ENCODE measurements at places on chromosomes 16 and 17. TPM values are rescaled to one million over a fixed set of nuclear protein-coding genes. Genes with fewer than 3 reads are reported as not detected.

Gene GABARAP
- 147 TPM for total RNA-seq

Gene ITGAD
- total RNA-seq, result not detected

Gene CNTNAP4
- total RNA-seq, result 0.16 TPM

Gene C1QL1
- total RNA-seq, result 0.99 TPM

Gene RGS9
- 12.4 TPM for total RNA-seq

Gene OMG
- total RNA-seq, result 3.0 TPM

Gene SYNGR3
- 5.5 TPM for total RNA-seq

DNA sequence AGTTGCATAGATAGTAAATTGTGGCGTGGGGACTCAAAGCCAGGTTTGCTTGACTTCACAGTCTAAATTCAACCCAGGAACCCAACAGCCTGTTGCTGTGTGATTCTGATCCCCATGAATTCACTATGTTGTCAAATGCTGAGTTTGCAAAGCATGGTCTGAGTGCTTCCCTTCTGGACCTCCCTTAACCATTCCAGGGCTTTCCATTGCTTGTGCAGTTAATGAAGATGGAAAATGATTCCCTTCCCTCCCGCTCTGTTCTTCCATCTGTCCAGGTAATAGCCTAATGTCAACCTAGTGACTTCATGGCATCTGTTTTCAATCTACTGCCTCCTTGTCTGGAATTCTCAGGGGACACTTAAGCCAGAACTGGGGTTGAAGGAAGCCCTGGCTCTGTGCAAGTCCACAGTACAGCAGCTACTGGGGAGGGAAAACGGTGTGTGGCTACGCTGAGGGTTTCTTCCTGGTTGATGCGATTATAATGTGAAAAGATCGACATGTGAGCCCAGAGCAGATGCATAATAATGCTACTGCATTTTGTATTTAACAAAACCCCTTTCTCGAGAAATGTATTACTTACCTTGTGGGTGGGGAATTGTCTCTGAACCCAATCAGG, 206.7 kb downstream of the CDH13 start:
- H3K27me3 ChIP-seq, result no peaks in the 10 kb centered on the region
- H3K27ac ChIP-seq, result no peak overlapping the region
- DNase-seq, result no peak
- H3K4me3 ChIP-seq, result no peak overlapping the region
- H3K4me1 ChIP-seq, result no peaks in the 10 kb centered on the region

DNA sequence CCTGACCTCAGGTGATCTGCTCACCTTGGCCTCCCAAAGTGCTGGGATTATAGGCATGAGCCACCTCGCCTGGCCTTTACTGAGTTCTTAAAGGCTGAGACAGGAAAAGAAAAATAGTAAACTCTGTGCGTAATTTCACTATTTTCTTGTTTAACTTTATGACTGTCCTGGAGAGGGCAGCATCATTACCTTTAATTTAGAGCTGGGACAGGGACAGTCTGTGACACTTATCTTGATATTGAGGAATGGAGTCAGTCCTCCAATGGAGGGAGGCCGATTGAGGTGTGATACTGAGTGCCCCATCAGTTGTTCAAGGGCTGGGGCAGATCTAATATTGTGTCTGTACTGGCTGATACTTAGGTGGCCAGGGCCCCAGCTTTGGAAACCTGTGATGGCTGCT, 21.5 kb upstream of the SPN start:
- H3K36me3 ChIP-seq, result no peaks in the 10 kb centered on the region
- DNase-seq, result no peak
- no peak overlapping the region for H3K27ac ChIP-seq
- no peaks in the 10 kb centered on the region for H3K27me3 ChIP-seq
- no peaks in the 10 kb centered on the region for H3K4me1 ChIP-seq
- no peak overlapping the region for H3K4me3 ChIP-seq

- H3K4me1 ChIP-seq, result peaks cover 8% of the 10 kb centered on the region
- peaks cover 30% of the 10 kb centered on the region for H3K36me3 ChIP-seq
- no peak for DNase-seq
- H3K27ac ChIP-seq, result no peak overlapping the region
- no peak overlapping the region for H3K4me3 ChIP-seq
These were observed 12.2 kb upstream of the CLEC18C start for GRCh38 chr16:70161350-70161749.

DNA sequence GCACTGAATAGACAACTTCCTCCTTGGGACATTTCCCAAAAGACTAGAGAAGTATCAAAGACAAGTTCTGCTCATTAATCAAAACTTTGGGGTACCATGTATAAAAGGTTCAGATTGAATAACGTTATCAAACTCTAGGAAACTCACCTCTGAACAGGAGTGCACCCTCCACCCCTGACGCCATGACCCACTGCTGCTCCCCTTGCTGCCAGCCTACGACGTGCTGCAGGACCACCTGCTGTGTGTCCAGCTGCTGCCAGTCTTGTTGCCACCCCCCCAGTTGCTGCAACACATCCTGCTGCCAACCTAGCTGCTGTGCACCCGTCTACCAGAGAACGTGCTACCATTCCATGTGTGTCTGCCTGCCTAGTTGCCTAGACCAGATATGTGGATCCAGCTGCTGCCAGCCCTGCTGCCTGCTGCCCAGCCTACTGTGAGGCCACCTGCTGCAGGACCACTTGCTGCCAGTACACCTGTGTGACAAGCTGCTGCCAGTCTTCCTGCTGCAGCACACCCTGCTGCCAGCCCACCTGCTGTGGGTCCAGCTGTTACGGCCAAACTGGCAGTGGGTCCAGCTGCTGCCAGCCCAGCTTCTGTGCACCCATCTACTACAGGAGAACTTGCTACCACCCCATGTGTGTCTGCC, 13.8 kb upstream of the KRTAP9-2 start:
- no peaks in the 10 kb centered on the region for H3K36me3 ChIP-seq
- H3K27me3 ChIP-seq, result peaks cover 4% of the 10 kb centered on the region
- H3K27ac ChIP-seq, result no peak overlapping the region
- H3K4me1 ChIP-seq, result no peaks in the 10 kb centered on the region

- no peak overlapping the region for H3K27ac ChIP-seq
- H3K4me3 ChIP-seq, result no peak overlapping the region
- DNase-seq, result peak; percentile 88
- H3K4me1 ChIP-seq, result no peaks in the 10 kb centered on the region
- H3K27me3 ChIP-seq, result no peaks in the 10 kb centered on the region
- H3K36me3 ChIP-seq, result peaks cover 16% of the 10 kb centered on the region
These were observed 13.0 kb downstream of the ENGASE start for GRCh38 chr17:79087428-79088143.

DNA sequence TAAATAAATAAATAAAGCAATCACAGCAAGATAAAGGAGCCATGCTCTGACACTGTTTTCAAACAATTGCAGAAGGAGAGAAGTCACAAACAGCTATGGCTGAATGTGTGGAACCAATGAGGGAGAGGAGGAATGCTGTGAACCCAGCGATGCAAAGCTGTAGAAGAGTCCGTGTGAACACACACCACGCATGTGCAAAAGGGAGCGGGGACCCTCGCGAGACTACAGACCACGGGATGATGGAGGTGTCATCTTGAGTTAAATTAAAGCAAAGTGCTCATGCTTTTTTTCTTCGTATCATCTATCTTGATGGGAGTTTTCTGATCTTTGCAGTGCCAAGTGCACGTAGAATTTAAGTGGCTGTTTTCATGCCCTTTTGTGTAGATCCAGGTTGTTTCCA, 123.8 kb upstream of the CDH5 start:
- no peaks in the 10 kb centered on the region for H3K27me3 ChIP-seq
- no peak overlapping the region for H3K27ac ChIP-seq
- no peak for DNase-seq
- no peak overlapping the region for H3K4me3 ChIP-seq
- H3K4me1 ChIP-seq, result peaks cover 2% of the 10 kb centered on the region
- H3K36me3 ChIP-seq, result no peaks in the 10 kb centered on the region

- no peaks in the 10 kb centered on the region for H3K36me3 ChIP-seq
- H3K27ac ChIP-seq, result no peak overlapping the region
- peaks cover 12% of the 10 kb centered on the region for H3K4me1 ChIP-seq
- no peaks in the 10 kb centered on the region for H3K27me3 ChIP-seq
- DNase-seq, result no peak
These were observed 35.1 kb upstream of the SEC14L1 start for GRCh38 chr17:77105706-77106105.

DNA sequence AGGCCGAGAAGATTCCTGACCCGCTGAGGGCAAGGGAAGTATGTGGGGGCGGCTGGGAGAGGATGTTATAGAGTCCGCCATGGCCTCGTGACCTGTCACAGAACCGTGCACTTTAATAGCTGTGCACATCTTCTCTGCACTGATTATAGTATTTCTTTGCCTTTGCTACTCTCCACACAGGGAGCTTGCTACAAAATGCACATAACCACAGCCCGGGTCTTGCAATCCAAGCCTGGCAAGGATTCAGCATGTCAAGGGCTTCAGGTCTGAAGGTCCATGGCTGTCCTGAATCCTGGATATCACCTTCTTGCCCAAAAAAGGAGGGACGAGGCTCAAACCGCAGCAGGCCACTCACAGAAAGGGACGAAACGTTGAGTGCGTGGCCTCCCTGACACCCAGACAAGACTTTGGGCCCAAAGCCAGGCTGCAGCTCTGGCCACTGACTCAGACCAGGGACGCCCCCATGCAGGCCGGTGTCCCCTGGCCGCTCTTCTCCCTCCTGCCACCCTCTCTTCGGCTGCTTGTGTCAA, 43.7 kb downstream of the USP22 start:
- H3K4me1 ChIP-seq, result peaks cover 50% of the 10 kb centered on the region
- no peak for DNase-seq
- peaks cover 23% of the 10 kb centered on the region for H3K36me3 ChIP-seq
- no peaks in the 10 kb centered on the region for H3K27me3 ChIP-seq
- H3K27ac ChIP-seq, result peak overlapping the region; percentile 71

DNA sequence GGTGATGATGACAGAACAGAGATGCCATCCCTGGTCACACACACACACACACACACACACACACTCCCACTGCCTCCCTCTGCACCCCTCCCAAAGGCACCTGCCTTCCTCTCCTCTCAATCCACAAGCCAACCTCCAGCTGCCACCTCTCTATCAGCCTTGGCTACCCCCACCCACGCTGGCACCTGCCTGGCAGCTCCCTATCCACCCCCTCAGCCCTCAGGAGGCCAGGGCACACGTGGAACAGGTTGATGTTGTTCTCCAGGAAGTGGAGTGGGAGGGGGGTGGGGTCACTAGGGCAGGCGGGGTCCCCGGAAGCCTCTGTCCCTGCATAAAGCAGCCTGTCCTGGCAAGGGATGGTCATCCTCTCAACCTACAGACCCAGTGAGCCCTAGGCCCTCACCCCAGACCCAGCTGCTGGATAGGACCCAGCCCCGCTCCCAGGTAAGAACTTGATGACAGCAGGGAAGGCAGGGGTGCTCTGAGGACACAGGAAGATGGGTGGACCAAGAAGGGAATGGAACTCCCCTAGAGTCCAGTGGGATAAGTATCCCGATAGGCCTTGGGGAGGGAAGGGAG, at the start of gene GSDMA:
GSDMA (plus strand) TSS at position 363 of the 579 bp plus-strand sequence. CDS start 2,684 bp downstream, outside the sequence.
- no peaks in the 10 kb centered on the region for H3K36me3 ChIP-seq
- no peaks in the 10 kb centered on the region for H3K4me1 ChIP-seq
- DNase-seq, result no peak
- no peaks in the 10 kb centered on the region for H3K27me3 ChIP-seq
- no peak within 1 kb of the TSS for H3K27ac ChIP-seq

DNA sequence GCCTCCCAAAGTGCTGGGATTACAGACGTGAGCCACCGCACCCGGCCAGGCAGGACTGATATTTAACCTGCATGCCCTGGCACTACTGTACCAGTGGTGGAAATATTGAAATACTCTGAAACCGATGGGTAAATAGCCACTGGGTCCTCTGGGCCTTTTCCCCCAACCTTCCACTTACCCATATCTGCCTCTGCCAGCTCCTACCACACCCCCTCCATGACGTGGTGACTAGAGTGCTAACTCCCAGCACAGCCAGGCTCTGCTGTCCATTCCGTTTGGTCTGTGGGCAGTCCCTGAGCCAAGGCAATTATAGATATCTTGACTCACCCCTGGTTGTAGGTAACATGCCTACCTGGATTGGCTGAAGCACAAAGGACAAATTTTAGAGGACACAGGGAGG, 187.8 kb downstream of the PRKCB start:
- H3K4me1 ChIP-seq, result no peaks in the 10 kb centered on the region
- no peaks in the 10 kb centered on the region for H3K27me3 ChIP-seq
- peak; percentile 19 for DNase-seq
- no peak overlapping the region for H3K4me3 ChIP-seq
- H3K27ac ChIP-seq, result no peak overlapping the region
- no peaks in the 10 kb centered on the region for H3K36me3 ChIP-seq

DNA sequence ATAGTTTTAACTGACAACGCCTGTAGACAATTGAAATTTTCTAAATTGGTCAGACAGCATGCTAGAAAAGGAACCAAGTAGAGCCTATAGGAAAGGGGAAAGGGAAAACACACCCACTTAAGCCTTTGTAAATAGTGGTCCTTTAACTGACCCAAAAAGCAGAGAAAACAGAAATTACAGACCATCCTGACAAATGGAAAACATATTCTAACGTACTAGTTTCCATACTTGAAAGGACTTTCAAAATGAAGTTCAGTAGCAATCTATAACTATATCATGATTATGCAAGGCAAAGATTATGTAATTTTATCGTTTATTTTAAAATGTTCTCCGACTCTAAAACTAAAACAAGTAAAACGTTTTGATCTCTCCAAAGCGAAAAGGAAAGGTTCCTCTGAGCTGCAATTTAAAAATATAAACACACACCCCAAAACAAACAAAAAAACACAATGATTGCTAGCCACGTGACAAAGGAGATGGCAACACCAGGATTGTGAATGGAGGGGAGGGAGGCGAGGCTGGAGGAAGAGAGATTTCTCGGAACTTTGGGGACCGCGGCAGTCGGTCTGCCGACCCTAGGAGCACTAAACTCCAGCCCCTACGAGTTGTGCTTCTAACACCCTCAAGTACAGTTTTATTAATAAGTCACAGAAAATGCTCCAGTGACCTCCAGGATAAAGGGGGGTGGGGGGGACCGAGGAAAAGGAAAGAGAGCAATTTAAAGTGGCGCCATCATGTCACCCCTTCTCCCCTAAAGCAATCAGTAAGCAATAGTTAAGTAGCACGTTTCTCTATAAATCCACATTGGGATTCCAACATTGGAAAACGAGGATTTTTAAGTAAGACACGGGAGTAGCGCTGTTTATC, 1.7 kb downstream of the KANSL1 start:
- peak overlapping the region; percentile 93 for H3K4me3 ChIP-seq
- H3K27ac ChIP-seq, result peak overlapping the region; percentile 100
- no peak for DNase-seq
- no peaks in the 10 kb centered on the region for H3K36me3 ChIP-seq

- H3K27me3 ChIP-seq, result peaks cover 38% of the 10 kb centered on the region
- no peaks in the 10 kb centered on the region for H3K36me3 ChIP-seq
- no peak overlapping the region for H3K27ac ChIP-seq
- no peak overlapping the region for H3K4me3 ChIP-seq
These were observed 51.1 kb downstream of the SLC6A2 start for GRCh38 chr16:55706739-55707384.

DNA sequence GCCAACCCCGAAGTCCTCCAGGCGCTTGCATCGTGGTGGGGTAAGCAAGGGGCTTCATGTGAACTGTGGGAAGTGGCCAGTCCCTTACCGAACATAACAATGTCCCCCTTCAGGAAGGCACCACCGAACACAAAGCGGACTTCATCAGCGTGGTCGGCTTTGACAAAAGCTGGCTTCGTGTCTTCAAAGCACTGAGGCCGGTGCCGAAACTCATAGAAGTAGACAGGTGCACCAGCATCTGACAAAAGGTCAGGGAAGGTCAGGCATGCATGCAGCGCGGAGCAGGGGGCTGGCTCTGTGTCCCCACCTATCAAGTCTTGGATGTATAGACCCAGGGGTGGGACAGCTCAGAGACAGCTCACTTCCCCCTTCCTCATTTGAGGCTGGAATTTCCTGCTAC, 16.6 kb upstream of the CES1 start:
- no peaks in the 10 kb centered on the region for H3K36me3 ChIP-seq
- H3K27me3 ChIP-seq, result peaks cover 36% of the 10 kb centered on the region
- no peak for DNase-seq
- no peaks in the 10 kb centered on the region for H3K4me1 ChIP-seq
- H3K4me3 ChIP-seq, result no peak overlapping the region

- H3K27me3 ChIP-seq, result no peaks in the 10 kb centered on the region
- no peak overlapping the region for H3K27ac ChIP-seq
- H3K4me3 ChIP-seq, result no peak overlapping the region
- no peaks in the 10 kb centered on the region for H3K4me1 ChIP-seq
These were observed 1.4 kb downstream of the SETD6 start for GRCh38 chr16:58516768-58517107.

All from sigmoid colon (tissue), 7 donors.